ENCODE measurements at places on chromosomes 1 and 21.
A peak's percentile ranks its signal among the peaks of the same experiment; 100 is the strongest.

DNA sequence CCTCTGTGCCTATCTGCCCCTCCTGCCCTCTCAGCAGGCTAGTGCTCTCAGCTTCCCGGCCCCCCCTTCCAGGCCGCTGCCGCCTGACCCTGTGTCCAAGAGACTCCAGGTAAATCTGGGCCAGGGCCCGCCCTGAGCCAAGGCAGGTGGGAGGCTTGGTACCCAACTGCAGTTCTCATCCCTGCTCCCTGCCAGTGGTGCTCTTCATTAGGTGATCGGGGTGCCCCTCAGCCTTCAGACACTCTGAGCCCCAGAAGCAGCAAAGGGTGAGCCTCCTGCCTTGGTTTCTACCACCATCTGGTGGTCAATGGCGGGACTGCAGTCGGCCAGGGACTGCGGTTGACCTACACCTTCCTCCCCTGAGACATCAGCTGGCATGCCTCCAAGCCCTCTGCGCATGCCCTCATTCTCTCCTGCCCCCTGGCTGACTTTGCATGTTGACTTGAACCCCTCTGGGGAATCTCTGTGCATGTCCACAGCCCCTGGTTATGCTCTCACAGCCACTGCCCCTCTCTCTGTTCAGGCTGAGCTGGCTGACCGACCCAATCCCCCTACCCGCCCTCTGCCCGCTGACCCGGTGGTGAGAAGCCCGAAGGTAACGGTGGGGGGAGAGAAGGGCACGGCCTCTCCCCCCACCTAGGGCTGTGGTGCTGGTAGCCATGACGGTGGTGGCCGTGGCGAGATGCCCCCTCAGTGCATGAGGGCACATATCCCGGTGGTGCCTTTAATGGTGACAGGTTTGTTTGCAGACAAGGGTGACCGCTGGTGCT is 2.0 kb upstream of the EFNA4 start:
- DNase-seq, result peak; percentile 79

DNA sequence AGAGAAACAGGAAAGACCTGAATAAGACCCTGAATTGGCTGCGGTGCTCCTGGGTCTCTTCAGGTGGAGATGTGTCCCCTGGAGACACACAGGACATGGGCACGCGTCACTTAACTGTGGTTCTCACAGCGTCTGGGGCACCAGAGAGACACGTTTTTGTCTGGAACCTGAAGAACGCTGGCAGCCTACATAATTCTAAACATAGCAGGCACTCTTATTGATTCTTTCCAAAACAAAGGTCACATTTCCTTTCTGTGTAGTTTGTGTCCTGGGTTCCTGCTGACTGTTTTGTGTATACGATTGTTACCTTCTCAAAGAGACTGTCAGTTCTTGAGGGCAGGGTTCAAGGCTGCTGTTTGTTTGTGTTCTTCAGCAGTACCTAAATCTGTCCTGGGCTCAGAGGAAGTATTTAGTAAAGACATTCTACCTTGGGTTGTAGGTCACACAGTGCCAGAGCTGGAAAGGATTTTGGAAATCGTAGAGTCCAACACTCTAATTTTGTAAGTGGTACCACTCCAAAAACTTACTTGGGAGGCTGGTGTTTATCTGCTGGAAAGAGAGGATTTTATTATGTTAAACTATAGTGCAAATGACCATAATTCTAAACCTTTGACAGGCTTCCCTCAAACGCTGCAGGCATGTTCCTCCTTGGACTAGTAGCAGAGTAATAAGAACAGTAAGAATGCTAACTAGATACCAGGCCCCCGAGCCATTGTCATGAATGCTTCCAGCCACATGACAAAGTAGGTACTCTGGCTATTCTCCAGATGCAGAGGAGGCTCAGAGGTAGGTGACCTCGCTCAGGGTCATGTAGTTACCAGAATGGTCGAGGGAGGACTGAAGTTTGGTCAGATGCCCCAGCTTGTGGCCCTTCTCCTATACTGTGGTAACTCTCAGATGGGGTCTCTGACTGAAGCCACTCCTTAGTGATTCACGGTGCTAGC is 164.3 kb downstream of the DHRS3 start:
- no peak for DNase-seq

- no peak for DNase-seq
These were observed 13.4 kb downstream of the VANGL2 start for GRCh38 chr1:160413716-160414115.

DNA sequence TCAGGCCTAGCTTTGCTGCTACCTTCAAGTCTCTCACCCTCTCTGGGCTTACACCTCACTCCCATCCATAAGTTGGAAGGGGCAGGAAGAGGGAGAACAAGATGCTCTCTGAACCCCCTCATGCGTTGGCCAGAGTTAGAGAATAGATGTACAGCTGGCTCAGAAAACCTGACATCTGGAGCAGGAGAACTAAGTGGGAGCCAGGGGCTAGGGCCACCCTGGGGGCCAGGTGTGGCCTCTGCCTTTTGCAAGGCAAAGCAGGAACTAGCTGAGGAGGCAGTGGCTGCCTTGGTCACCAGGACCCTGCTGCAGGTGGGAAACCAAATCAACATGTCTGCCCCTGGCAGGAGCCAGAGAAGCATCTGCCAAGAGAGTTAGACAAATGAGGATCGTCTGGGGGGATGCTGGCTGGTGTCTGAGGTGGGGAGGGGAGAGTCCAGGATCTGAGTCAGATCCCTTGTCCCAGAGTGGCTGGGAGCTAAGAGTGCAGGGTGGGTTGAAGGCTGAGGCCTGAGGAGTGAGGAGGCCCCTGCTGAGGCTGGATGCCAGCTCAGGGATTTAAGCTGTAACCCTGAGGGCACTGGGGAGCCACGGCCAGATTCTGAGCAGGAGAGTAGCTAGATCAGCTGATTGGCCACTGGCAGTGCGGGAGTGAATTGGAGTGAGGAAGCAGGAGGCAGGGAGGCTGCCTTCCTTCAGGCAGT is 115.0 kb downstream of the EPHB2 start:
- DNase-seq, result no peak

DNA sequence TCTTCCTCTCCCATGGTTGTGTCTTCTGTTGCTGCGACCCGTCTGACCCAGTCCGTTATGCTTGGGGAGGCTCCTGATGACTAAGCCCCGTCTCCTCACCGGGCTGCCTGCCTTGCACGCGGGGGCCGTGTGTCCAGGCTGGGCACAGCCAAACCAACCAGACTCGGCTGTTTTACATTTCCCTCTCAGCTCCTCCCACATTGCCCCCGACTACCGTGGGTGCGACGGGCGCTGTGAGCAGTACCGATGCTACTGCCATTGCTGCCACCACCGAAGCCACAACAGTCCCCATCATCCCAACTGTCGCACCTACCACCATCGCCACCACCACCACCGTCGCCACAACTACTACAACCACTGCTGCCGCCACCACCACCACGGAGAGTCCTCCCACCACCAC is 46.0 kb upstream of the CNTN2 start:
- DNase-seq, result no peak

- no peak for DNase-seq
These were observed 5.3 kb downstream of the EDN2 start for GRCh38 chr1:41479000-41479807.

DNA sequence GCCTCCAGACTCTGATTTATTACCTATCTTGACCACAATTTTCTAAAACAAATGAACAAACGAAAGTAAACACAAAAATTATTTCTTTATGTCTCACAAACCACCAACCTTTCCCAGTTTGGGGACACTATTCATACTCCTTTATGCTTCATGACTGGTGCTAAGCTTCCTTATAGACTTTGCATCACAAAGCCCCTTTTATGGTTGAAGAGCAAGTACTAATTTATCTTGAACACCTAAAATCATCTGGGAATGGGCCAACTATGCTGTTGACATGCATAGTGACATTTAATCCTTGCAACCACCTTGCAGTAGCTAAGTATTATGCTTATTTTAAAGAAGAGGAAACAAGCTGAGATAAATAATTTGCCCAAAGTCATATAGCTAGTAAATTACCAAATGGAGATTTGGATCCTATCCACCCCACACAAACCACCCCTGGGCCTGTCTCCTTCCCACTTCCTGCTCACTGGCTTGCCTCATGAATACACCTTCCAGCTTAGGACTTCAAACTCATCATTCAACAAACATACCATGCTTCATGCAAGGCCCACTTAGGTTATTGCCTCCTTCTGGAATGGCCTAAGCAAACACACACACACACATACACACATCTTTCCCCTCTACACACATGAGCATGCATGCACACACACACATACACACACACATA is 192.2 kb downstream of the PLPP3 start:
- no peak for DNase-seq

DNA sequence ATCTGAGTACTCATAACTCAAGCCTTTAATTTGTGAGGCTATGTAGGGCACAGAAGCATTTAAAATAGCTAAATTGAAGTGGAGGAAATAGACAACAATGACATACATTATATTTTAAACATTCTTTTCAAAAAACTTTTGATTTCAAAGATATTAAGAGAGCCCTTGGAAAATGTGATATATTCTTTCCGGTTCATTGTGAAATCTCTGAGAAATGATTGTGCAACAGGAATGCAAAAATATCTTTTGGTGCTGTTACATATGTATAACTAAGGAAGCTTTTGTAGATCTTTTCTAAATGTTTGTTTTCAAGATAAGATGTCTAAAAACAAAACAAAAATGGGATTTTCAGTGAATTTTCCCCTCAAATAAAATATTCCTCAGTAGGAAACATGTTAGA is 185.2 kb downstream of the LEPR start:
- DNase-seq, result no peak

DNA sequence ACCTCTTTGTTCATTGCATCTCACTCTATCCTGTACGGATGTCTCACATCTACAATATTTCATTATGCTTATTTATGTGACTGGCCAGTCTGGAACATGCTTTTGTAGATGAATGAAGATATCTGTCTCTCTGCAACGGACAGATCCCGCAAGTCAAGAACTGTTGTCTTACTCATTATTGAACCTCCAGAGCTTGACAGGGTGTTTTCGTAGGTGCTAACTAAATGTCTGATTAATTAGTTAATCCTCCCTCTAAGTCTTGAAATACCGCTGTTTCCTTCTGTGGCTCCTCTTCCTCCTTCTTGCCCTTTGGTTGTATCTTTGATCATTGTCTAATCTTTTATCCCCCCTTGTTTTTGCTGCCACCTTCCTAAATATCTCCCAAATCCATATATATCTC is 3.2 kb upstream of the C1orf162 start:
- DNase-seq, result no peak

GRCh38 chr1:232912845-232913580 is 37.4 kb upstream of the NTPCR start:
- DNase-seq, result no peak

GRCh38 chr1:46718340-46718726 is 581 bp downstream of the EFCAB14 start:
- DNase-seq, result no peak

DNA sequence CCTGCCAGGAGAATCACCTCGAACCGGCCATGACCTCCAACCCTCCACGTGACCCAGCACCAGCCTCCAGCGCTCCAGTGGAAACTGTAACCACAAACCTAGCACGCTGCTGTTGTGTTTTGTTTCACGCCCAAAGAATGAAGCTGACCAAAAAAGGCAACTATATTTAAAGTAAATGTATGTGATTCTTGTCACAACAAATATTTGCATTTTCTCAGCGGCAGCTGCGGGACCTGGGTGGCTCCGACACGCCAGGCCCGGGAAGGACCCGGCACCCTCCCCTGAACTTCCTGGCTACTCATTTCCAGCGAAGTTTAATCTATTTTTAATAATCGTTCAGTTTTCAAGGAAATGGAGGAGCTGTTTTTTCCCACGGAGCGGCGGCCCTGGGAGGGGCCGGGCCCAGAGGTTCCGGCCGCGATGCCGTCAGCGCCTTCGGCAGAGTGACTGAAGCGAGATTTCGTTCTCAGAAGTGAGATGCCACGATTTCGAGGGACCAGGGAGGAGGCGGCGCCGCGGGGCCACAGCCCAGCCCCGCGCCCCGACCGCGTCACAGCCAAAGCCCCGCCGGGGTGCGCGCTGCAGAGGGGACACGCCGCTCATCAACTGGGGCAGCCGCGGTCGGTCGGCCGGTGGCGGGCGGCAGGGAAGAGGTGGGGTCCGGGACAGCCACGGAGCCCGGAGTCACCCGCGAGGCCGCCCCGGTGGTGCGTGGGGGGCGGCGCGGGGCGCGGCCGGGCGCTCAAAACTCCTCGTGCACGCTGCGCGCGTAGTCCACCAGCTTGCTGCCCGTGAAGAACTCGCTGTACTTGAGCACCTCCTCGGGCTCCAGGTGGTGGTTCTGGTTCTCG is 3.0 kb upstream of the TNFRSF4 start:
- no peak for DNase-seq

DNA sequence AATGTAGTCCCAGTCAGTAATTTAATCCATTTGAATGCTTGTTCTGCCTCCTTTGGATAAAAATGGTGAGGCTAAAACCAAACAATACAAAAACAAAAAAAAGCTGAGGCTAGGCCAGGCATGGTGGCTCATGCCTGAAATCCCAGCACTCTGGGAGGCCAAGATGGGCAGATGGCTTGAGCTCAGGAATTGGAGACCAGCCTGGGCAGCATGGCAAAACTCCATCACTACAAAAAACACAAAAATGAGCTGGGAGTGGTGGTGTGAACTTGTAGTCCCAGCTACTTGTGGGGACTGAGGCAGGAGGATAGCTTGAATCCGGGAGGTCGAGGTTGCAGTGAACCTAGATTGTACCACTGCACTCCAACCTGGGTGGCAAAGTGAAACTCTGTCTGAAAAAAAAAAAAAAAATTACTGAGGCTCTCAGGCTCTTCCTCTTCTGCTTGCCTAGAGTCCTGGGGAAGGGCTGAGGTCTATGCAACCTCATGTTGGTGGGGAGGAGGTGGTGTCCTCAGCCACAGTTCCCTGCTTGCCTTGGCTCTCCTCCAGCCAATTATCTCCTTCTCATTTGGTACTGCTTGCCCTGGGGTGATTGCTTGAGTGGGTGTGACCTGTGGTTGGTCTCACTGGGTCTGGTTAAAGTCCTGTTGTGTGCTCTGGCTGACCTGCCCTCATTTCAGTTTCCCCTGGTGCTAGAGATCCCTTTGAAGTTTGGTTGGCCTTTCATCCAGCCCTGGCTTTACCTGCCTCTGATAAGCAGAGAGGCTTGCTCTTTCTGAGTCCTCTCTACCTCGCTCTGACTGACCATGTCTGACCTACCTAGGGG is 20.9 kb downstream of the S1PR1 start:
- no peak for DNase-seq

GRCh38 chr1:201190005-201190404 is 619 bp upstream of the IGFN1 start:
- DNase-seq, result no peak

DNA sequence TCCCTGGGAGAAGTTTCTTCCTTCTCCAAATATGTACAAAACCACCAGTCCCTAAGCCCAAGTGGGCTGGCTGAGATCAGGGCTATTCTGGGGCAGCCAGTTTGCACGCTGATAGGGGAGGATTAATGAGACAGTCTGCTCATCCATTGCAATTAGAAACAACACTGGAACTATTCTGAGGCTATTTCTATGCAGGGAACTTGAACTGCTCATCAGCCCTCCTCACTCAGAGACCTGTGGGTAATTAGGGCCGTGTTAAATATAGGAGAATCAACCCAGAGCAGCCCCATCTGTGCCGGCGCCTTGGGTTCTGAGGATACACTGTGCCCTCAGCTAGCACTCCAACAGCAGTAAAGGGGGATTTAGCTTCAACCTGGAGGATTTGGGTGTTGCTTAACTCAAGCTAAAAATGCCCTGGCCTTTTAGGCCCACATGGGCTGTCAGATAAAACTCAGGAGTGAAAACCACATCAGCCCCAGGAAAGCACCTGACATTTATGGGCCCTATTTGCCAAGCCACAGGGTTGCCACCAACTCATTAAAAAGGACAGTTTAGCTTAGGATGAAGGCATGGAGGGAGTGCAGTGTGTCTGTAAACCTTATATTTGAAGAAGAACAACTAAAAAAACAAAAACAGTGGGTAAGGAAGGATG is 53.9 kb downstream of the DUSP10 start:
- no peak for DNase-seq

GRCh38 chr1:145759721-145760120 is 40.4 kb downstream of the CD160 start:
- DNase-seq, result no peak
